ENCODE measurements at places on chromosomes 7 and 10. TPM values are rescaled to one million over a fixed set of nuclear protein-coding genes. Genes with fewer than 3 reads are reported as not detected.

DNA sequence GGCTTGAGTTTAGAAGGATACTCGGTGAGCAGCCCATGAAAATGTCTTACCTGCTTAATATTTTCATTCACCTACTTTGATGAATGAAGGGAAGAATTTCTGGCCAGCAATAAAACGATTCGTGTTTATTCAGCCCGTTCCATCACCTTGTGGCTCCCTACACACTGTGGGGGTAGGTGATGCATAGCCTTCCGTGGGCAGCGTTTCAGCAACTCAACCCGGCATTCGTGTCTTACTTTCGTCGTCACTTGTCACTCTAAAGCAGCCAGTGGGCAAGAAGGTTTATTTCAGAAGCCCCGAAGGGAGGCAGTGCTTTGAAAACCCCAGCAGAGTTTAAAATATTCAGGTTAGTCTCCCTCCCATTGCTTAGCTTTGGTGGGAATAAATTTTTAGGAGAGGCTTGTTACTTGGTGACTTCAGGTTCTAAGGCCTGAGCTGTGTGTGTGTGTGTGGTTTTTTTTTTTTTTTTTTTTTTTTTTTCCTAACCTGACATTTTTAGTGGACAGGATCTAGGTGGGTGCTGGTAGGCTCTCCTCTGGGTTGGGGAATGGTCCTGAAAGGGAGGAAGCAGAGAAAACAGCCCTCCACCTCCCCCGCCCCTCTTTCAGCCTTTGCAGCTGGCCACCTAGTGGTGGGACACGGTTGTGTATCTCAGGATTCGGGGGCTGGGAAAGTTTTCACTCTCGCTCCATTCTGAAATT is 1.8 kb downstream of the GRK5 start:
- no peaks in the 10 kb centered on the region for H3K36me3 ChIP-seq
- H3K27ac ChIP-seq, result peak overlapping the region; percentile 97
- DNase-seq, result peak; percentile 87

Gene GRM3
- not detected for total RNA-seq

DNA sequence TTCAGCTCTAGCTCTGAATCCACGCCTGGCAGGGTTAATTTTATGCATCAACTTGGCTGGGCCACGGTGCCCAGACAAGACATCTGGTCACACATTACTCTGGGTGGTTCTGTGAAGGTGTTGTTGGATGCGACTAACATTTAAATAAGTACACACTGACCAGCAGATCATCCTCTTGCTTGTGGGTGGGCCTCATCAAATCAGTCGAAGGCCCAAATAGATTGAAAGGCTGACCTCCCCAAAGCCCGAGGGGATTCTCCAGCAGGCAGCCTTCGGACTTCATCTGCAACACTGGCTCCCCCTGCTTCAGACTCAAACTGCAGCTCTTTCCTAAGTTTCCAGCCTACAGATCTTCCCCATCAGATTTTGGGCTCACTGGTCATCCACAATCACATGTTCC is 53.6 kb downstream of the SFMBT2 start:
- no peaks in the 10 kb centered on the region for H3K36me3 ChIP-seq
- H3K4me1 ChIP-seq, result no peaks in the 10 kb centered on the region
- H3K27me3 ChIP-seq, result no peaks in the 10 kb centered on the region
- no peak for DNase-seq
- H3K4me3 ChIP-seq, result no peak overlapping the region

Gene CHCHD2
- 323 TPM for total RNA-seq

DNA sequence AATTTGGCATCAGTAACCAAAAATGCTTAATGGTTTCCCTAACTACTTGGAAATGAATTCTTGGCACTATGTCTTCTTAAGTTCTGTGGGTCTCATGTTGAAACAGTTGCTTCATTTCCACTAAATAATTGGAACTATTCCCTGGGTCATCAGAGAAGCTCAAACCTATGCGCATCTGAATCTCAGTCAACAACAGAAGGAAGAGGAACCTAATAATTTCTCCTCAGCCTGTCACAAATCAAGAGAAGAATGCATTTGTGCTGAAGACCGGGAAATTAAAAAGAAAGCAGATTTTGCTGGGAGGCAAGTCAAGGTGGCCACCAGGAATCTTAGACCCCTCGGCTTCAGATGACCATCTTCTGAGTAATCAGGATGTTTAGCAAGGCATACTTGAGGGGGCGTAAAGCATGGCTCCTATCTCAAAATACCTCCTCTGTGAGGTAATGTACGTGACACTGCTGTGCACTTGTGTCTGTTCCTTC is 41.4 kb downstream of the TOMM7 start:
- H3K4me1 ChIP-seq, result no peaks in the 10 kb centered on the region
- no peaks in the 10 kb centered on the region for H3K36me3 ChIP-seq
- no peaks in the 10 kb centered on the region for H3K27me3 ChIP-seq
- H3K27ac ChIP-seq, result no peak overlapping the region
- no peak for DNase-seq

Gene COL1A2
- total RNA-seq, result 692 TPM

GRCh38 chr10:102578782-102579181 is 65.5 kb upstream of the TRIM8 start:
- H3K4me3 ChIP-seq, result no peak overlapping the region
- H3K4me1 ChIP-seq, result no peaks in the 10 kb centered on the region
- H3K27ac ChIP-seq, result no peak overlapping the region
- H3K36me3 ChIP-seq, result no peaks in the 10 kb centered on the region
- no peaks in the 10 kb centered on the region for H3K27me3 ChIP-seq

DNA sequence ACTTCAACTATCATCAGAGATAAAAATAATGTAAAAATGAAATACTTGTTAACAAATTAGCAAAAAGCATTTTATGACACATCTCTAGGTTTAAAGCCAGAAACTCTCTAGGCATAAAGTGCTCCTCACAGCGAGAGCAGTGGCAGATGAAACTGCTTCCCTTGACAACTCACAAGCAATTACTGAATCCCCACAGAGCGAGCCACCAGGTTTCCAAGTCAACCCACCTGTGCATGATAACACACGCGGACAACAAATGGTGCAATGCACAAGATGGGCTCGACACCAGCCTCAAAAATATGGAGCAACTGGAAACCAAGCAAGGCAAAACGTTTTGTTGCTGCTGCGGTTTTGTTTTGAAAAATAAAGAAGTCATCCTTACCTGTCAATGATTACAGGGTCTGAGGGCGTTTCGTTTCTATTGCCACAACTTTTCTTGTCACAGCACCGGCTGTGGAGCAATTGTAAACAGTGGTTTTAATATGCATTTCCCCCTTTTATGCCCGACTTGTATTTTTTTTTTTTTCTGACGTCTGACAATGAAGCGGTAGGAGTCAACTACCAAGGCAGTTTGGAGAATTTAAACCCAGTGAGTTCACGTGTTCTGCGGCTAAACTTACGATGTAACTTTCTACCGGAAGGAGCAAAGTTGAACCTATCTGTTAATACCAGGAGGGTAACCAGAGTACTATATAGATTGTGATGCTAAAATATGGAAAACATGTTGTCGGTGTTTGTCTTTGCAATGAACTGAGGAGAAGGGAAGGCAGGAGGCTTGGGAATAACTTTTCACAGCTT is 7.0 kb downstream of the EBF3 start:
- no peaks in the 10 kb centered on the region for H3K4me1 ChIP-seq
- no peak overlapping the region for H3K4me3 ChIP-seq
- H3K36me3 ChIP-seq, result no peaks in the 10 kb centered on the region
- DNase-seq, result no peak

DNA sequence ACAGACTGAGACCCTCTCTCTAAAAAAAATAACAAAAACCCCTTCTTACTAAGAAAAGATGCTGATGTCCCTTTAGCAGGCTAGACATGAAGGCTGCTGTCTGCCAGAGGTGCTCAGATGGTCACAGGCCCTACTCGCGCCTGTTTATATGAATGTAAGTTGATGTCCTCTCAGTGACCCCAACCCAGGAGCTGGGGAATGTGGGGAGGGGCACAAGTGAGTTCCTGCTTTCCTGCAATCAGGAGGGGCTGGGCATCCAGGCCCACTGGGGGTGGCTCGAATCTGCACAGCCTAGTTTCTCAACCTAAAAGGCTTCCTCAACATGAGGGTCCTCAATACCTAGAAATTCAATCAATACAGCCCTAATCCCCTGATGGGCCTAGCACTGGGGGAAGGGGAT is 12.1 kb upstream of the SLC29A3 start:
- no peak overlapping the region for H3K27ac ChIP-seq
- no peaks in the 10 kb centered on the region for H3K4me1 ChIP-seq
- no peak for DNase-seq

DNA sequence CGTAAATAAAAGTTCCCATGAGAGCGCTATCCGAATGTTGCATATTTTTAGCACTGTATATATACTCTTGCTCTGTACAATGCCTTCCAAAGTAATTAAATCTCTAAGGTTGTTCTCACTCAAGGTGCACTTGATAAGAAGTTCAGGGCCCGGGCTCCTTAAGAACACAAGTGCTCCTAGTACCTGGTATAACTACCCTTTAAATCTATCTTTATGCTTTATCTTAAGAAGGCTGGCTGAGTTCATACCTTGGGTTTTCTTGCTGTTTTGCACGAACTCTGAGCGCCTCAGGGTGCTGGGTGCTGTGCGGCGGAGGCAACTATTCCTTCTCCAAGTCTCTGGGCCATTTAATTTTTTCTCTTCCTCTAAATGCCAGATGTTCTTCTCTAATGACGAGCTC is 80.4 kb downstream of the DNMBP start:
- no peak for DNase-seq
- peaks cover 5% of the 10 kb centered on the region for H3K4me1 ChIP-seq
- H3K36me3 ChIP-seq, result no peaks in the 10 kb centered on the region
- H3K27me3 ChIP-seq, result no peaks in the 10 kb centered on the region
- no peak overlapping the region for H3K4me3 ChIP-seq

DNA sequence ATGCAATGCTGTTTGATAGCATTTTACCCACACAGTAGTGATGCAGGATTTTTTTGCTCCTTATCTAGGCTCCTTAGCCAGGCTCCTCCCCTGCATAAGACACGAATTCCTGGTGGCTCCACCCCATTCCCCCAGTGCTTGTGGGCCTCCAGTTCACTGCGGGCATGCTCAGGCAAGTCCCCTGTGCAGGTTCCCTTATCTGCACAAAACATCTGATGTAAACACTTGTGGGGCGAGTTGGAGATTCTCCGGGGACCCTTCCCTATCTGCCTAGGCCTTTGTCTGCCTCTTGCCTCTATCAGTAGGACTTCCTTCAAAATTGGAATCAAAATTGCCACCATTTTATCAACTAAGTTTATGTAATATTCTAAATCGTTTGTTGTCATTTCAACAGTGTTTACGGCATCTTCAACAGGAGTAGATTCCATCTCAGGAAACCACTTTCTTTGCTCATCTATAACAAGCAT is 5.4 kb upstream of the STK17A start:
- no peak overlapping the region for H3K27ac ChIP-seq
- no peaks in the 10 kb centered on the region for H3K4me1 ChIP-seq

GRCh38 chr7:140238778-140239652 is 62.2 kb upstream of the KDM7A start:
- no peak overlapping the region for H3K4me3 ChIP-seq
- no peak for DNase-seq
- no peaks in the 10 kb centered on the region for H3K36me3 ChIP-seq
- no peaks in the 10 kb centered on the region for H3K4me1 ChIP-seq
- H3K27ac ChIP-seq, result no peak overlapping the region
- H3K27me3 ChIP-seq, result no peaks in the 10 kb centered on the region

Gene MYL10
- not detected for total RNA-seq

DNA sequence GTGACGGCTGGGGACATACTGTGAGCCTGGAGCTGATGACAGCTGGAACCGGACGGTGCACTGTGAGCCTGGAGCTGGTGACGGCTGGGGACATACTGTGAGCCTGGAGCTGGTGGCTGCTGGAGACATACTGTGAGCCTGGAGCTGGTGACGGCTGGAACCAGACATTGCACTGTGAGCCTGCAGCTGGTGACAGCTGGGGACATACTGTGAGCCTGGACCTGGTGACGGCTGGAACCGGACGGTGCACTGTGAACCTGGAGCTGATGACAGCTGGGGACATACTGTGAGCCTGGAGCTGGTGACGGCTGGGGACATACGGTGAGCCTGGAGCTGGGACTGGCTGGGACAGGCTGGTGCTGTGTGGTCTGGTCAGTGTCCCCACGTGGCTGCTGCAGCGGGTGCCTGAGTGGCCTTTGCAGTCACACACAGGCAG is 47.9 kb downstream of the PTPRN2 start:
- no peaks in the 10 kb centered on the region for H3K36me3 ChIP-seq
- no peak for DNase-seq
- H3K27ac ChIP-seq, result no peak overlapping the region
- H3K4me1 ChIP-seq, result no peaks in the 10 kb centered on the region

DNA sequence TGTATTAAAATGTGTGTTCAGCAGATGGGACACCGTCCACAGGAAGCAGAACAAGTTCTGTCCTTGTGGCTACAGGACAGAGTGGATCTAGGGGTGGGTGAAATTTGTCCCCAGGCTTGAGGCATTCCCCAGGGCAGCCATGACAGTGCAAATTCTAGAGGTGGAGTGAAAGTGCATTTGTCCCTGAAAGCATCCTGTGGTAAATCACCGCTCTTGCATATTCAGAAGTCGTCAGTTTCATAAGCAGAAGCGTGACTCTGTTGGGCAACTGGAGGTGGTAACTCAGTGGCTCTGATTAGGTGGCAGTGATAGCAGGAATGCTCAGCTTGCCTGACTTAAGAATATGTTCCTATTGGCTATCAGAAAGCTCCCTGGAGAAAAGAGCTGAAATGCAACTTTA is 96.6 kb downstream of the SNX10 start:
- H3K4me3 ChIP-seq, result no peak overlapping the region
- H3K27me3 ChIP-seq, result peaks cover 7% of the 10 kb centered on the region
- no peaks in the 10 kb centered on the region for H3K36me3 ChIP-seq
- no peak overlapping the region for H3K27ac ChIP-seq

Gene VSTM4
- 17.7 TPM for total RNA-seq

Gene RGS10
- total RNA-seq, result 42.9 TPM

GRCh38 chr10:14184841-14185315 is 145.8 kb downstream of the FRMD4A start:
- H3K36me3 ChIP-seq, result no peaks in the 10 kb centered on the region
- no peaks in the 10 kb centered on the region for H3K27me3 ChIP-seq
- H3K27ac ChIP-seq, result no peak overlapping the region
- DNase-seq, result no peak

All from ascending aorta (tissue), 2 donors.